Stimulated activated CD4-positive, alpha-beta T cell treated with anti-CD3 and anti-CD28 coated beads, Interleukin-1b, Interleukin-23, amount 100 ng/mL, for 1 hour (primary cell): ENCODE measurements at places on chromosomes 5 and 9.

DNA sequence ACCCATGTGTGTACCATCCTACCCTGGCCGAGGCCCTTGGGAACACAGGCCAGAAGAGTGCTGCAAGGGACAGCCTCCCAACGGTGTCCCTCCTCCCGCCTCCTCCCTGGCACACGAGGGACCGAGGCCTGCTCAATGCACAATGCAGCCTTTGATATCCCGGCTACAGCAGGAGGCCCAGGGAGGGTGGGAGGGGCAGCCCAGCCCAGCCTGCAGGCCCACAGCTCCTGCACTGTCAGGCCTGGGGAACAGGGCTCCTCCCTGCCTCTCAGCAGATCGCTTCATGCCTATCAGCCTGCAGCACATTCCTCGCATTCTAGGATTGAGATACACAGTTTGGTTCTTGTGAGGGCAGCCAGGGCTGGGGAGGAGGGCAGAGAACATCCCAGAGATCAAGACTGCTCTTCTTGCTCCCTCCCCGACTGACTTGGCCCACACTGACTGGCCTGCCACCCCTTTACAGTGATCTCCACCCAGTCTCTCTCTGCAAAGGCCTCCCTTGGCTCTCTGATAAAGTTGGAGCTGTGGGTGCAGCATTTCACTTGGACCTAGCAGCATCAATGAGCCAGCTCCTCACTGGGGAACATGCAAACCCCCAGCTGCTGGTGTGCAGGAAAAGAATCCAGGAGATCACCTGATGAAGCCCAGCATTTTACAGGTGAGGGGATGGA, at the start of gene SH3TC2:
Gene SH3TC2 (minus strand): TSS at position 46 of the 671 bp plus-strand sequence. CDS start 40 bp downstream, at position 6.
- DNase-seq: no peak

- no peak for DNase-seq
Observed at GRCh38 chr9:106376689-106377088, 486.3 kb upstream of the ZNF462 start.

DNA sequence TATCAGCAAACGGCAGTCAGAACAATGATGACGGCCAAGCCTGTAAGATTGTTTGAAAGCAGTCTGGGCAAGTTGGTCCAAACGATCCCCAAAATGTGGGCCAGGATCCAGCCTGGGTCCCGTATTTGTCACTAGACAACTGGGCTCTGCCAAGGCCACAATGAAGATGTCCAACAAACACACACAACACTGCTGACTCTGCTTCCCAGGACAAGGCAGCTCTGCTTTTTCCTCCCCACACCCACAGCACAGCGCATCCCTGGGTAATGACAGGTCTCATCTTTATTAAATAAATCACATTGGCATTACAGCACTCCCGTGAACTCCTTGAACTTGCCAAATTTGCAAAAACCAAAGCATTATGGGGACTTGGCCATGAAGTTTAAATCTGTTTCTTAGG, 424.1 kb upstream of the ACTBL2 start:
- DNase-seq: no peak

DNA sequence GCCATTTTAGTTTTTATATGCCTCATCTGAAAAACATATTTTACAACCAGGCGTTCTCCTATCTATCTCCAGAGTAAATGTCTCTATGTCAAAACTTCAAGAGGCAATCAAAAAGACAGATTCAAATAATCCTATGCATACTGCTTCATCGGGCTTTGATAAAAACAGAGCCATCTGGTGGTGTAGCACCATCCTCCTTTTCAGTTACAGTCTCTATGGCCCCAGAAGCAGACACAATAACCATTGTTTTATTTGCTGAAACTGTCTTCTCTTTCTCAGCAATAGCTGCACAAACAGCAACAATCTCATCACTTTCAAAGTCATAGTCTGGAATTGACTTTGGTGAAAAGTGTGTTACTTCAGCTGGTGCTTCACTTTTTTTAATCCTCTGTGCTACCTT, 36.3 kb downstream of the PTGER4 start:
- no peak for DNase-seq

DNA sequence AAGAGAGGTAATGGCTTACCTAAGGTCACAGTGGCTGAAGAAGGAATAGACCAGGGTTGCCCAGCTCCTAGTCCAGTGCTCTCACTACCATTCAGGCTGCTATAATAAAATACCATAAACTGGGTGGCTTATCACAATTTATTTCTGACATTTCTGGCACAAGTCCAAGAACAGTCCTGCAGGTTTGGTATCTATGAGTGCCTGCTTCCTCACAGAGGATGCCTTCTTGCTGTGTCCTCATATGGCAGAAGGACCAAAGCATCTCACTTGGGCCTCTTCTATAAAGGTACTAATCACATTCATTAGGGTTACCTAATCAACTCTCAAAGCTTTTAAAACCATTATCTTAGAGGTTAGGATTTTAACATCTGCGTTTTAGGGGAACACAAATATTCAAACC, 17.2 kb downstream of the STARD4 start:
- DNase-seq: no peak

DNA sequence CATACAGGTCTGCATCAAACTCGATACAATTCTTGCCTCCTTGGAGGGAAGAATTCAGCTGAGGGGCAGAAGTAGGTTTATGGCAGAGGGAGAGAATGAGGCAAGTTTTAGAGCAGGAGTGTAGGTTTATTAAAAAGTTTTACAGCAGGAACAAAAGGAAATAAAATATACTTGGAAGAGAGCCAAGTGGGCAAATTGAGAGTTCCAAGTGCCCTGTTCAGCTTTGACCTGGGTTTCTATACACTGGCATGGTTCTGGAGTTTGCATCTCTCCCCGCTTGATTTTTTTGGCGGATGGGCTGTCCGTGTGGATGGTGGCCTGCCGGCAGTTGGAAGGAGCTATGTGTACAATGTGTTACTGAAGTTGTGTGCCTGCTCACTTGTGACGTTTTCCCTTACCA, 116.1 kb downstream of the ALDH1A1 start:
- no peak for DNase-seq

DNA sequence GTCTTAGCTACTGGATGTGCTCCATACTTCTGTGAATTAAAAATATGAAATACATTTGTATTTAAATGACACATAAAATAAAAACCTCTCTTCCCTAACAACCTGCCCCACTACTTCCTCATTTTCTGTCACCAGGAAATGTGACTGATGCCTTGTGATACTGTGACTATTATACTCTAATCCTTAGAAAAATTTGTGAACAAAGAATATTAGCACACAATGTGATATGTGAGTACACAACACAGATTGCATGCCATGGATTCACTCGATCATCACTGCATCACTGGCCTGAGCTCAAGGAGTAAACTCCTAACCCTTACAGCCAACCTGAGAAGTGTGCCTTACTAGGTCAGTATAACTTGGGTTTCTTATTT, 281.0 kb downstream of the EFNA5 start:
- no peak for DNase-seq

DNA sequence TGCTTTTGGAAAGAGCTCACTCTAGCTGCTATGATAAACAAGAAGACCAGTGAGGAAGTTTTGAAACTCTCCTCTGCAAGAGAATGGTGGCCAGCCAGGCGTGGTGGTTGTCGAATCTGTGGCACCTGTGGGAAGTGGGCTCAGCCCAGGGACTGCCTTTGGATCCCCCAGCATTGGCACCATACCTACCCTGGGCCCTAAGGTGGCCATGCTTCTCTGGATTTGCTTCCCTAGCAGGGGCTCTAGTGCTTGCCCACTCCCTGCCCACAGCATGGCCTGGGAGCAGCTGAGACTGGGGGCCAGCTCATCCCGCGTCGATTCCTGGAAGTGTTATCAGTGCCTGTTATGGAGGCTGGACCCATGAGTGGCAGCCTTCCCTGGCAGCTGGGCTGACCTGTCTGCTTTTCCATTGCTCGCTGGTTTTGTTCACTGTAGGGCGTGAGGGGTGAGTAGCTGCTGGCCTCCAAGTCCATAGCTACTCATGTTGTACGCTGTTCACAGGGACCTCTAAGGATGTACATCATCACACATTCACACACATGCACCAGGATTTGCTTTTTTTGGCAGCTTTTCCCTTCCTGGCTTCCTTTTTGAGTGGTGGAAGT, 2.3 kb downstream of the SLC22A4 start:
- no peak for DNase-seq

GRCh38 chr9:134591573-134591981, 50.0 kb upstream of the COL5A1 start:
- no peak for DNase-seq

DNA sequence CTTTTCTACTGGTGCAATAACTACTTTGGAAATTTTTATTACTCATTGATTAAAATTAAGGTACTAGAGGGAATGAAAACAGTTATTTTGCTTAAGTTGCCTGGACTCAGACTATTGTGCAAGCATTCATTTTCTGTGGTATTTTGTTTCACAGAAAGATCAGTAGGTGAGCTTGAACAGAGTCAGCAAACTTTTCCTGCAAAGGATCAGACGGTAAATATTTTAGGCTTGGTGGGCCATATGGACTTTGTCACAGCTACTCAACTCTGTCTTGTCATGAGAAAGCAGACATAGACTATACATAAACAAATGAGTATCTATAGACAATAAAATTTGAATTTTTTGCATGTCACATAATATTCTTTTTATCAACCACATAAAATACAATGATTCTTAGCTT, 1036.4 kb downstream of the NR2F1-AS1 start:
- DNase-seq: no peak

GRCh38 chr9:109640580-109641371, 139.2 kb upstream of the PALM2AKAP2 start:
- no peak for DNase-seq

GRCh38 chr9:4297151-4297785, 2.6 kb downstream of the GLIS3 start:
- DNase-seq: no peak

GRCh38 chr9:137000177-137000930, 4.0 kb upstream of the CLIC3 start:
- DNase-seq: no peak

DNA sequence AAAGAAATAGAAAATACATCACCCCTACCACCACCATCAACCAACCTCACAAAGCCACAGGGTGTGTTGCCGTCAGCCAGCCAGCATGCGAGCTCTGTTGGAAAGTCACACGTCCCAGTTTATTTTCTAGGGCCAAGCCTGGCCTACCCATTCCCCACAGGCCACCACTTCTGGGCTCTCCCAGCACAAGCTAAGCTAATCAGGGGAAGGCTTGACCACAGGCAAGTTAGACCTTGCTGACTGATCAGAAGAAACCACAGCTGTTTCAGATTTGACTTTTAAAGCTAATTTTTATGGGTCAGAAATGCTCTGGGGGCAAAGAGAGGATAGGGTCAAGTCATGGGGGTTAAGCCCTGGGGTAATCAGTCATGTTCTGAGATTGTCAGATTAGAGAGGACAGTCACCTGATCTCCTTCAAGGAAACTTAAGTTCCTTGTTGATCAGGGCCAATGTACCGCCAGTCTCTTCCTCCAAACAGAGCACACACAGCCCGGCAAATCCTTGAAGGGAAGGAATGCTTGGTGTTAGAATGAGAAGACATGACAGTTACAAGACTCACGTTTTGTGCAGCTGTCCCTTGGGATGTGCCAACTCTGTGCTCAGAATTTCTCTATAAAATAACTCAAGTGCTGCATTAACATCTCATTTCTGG, 7.6 kb downstream of the SHB start:
- no peak for DNase-seq

DNA sequence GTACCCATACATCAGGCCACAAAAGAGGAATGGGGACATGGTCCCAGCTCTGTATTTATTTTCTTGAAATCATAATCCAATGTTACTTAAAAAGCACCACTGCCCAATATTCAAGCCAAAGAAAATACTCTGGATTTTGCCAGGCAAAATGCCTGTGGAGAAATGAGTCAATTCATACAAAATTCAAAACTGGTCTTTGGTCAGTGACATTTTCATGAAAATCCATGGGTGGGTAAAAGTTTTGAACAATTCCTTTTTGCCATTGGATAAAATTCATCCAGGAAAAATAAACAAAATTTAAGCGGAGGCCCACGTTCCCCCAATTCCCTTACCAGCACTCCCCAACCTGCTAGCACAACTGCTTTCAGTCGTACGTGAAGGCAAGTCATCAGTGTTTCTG, 186.2 kb downstream of the GLIS3 start:
- DNase-seq: no peak
